ENCODE measurements at places on chromosomes 16 and 17.

GRCh38 chr16:28133666-28134065, 70.2 kb upstream of the GSG1L start:
- DNase-seq, result no peak

- DNase-seq, result no peak
Observed at GRCh38 chr17:79033741-79034501, 10.0 kb downstream of the C1QTNF1 start.

DNA sequence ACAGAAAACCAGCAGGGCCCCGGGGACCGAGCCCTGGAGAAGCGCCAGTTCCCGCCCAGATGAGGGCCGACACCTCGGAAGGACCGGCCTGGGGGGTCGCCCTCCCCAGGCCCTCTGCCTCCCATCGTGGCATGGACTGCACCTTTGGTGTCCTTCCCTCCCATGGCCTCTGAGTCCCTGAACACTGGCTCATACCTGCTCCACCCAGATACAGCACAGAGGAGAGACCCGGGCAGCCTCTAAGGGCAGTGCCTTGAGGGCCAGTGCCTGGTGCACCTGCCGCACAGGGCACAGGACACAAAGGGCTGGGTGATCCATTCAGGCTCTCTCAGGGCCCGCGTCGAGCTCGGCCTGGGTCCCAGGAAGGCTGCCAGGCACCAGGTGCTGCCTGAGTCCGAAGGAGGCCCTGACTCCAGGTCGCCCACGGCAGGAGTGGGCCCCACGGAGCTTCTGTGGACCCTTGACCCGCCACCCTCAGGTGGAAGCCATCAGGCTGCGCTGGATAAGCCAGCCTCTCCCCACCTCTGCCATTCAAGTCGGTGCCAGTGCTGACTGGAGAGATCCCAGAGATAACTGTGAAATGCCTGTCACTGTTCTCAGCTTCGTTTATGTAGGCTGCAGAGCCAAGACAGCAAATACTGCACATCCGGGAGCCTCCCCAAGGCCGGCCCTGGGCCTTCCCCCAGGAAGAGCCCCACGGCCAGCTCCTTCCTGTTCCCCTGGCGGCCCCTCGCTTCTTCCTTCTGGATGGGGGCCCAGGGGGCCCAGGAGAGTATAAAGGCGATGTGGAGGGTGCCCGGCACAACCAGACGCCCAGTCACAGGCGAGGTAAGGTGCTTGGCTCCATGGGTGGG, at the start of gene ZG16B:
TSS of gene ZG16B (plus strand) at position 803 of the 854 bp plus-strand sequence. CDS start 139 bp downstream, outside the sequence.
- no peak for DNase-seq

- DNase-seq, result no peak
Observed at GRCh38 chr17:2792366-2793169, 3.7 kb upstream of the RAP1GAP2 start.

- DNase-seq, result no peak
Observed at GRCh38 chr16:11727796-11728543, 14.7 kb downstream of the TXNDC11 start.

DNA sequence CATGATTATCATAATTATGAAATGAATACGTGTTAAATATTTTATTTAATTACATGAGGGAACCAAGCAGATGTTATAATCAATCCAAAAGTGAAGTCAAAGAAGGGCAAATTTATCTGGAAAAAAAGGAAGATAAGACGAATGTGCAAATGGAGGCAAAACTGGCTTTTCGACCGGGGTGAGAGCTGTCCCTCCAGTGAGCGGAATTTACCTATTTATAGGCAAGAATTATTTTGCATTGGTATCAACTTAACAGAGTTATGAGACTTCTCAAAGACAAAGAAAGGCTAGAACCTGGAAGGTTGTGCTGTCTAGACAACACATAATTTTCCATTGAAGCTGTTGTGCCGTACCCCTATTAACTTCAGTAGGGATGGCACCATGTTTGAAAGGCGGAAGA, 1.4 kb upstream of the GGA2 start:
- no peak for DNase-seq

DNA sequence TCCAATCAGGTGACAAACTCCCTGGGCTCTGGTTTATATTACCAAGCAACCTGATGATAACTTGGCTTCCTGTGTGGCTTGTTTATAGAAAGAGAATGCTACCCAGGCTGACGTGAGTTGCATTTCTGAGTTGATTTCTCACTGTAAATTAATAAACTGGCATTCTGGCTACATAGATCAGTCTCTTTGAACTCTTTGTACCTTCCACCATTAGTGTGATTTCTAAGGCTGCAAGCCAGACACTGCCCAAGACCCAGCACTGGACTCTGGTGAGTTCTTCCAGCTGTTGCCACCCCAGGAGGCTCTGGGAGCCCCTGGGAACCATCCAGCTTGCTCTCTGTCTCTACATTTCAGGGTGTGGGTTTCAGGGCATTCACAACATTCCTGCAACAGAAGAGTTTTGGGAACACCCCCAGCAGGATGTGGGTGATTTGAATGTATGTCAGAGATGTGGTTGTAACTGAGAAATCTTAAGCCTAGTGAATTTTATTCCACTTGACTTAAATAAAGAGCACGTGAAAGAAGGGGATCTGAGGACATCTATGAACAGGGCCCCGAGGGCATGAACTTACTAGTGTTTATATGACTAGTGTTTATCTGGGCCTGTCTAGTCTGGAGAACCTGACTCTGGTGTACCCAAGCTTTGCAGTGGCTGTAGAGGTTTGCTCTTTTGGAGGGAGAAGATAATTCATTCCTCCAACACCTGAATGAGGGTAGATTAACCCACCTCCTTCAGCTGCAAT, 30.3 kb upstream of the LRRC37A start:
- no peak for DNase-seq

DNA sequence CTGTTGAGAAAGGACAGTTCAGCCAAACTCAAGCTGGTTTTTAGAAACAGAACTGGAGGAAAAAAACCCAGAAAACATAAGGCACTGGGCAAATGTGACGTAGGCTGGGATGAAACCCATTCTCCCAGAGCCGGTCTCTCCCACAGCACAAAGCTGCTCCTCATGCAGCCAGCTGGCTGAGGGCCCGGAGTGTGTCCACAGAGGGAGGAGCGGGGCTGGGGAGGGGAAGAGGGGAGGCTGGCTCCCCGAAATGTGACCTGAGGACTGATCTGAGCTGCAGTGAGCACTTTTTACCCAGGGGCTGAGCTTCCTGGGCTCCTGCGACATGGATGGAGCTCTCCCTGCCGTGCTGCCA, 20.8 kb downstream of the FOXF1 start:
- DNase-seq, result no peak

All from D721Med (cell line).